Central memory CD4-positive, alpha-beta T cell (primary cell): ENCODE measurements at places on chromosomes 4 and X.

GRCh38 chr4:73883306-73883705, 14.1 kb downstream of the CXCL1 start:
- no peak for DNase-seq

- no peak for DNase-seq
Measured at GRCh38 chr4:127143460-127144195, 489.1 kb upstream of the INTU start.

GRCh38 chrX:40445691-40446090, 135.1 kb upstream of the ATP6AP2 start:
- no peak for DNase-seq

GRCh38 chr4:133559987-133560386, 410.9 kb downstream of the PCDH10 start:
- no peak for DNase-seq
